ENCODE measurements at places on chromosomes 12 and 14.

GRCh38 chr12:109580684-109581333, 7.2 kb downstream of the MVK start:
- no peak for DNase-seq

DNA sequence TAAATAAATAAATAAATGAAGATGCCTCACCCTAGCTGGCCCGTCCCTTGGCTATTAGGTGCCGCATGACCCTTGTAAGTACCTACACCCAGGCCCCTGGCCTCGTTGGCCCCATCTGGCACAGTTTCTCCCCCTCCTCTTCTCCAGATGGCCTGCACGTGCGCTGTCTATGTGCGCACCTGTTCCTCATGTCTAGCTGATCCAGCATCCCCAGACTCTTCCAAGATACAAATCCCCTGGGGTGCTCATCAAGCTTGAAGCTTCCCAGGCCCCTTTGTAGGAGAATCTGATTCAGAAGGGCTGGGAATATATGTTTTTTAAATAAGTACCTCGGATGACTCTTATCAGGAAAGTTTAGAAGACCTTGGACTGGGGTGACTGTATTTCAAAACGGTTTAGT, 133.3 kb downstream of the CHST11 start:
- no peak for DNase-seq

GRCh38 chr12:85568395-85569103, 267.7 kb downstream of the RASSF9 start:
- no peak for DNase-seq

DNA sequence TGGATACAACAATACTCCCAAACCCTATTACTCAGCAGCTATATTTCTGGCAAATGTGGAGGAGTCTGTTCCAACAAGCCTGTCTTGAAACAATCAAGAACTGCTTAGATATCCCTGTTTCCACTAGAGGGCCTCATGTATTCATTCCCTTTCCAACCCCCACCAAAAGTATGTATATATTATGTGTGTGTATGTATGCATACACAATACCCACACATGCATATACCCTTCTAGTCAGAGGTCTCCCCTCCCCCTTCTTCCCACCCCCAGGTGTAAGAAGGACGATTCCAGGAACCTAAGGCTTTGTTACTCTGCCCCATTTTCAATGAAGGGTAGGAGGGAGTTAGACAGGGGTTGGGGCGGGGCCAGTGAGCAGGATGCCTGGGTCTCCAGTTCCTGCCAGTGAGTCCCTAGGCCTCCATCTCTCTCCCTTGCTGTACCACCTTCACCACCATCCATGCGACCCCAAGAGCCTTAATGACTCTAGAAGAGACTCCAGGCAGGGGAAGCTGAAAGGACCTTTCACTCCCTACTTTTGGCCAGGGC, at the start of gene DGKA:
TSS of gene DGKA (plus strand) at position 392 of the 546 bp plus-strand sequence. CDS start 5,342 bp downstream, outside the sequence.
- no peak for DNase-seq

DNA sequence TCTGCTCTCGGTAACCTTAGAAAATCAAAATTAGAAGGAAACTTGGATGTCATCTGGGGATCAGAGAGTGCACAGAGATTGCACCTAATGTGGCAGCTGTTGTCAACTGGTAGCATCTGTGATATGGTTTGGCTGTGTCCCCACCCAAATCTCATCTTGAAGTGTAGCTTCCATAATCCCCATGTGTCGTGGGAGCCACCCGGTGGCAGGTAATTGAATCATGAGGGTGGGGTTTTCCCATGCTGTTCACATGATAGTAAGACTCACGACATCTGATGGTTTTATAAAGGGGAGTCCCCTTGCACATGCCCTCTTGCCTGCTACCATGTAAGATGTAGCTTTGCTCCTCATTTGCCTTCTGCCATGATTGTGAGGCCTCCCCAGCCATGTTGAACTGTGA, 127.7 kb upstream of the SRRM4 start:
- no peak for DNase-seq

- no peak for DNase-seq
Measured at GRCh38 chr12:44972746-44973421, 78.0 kb downstream of the DBX2 start.

GRCh38 chr14:69673578-69674305, 62.3 kb downstream of the SUSD6 start:
- no peak for DNase-seq

DNA sequence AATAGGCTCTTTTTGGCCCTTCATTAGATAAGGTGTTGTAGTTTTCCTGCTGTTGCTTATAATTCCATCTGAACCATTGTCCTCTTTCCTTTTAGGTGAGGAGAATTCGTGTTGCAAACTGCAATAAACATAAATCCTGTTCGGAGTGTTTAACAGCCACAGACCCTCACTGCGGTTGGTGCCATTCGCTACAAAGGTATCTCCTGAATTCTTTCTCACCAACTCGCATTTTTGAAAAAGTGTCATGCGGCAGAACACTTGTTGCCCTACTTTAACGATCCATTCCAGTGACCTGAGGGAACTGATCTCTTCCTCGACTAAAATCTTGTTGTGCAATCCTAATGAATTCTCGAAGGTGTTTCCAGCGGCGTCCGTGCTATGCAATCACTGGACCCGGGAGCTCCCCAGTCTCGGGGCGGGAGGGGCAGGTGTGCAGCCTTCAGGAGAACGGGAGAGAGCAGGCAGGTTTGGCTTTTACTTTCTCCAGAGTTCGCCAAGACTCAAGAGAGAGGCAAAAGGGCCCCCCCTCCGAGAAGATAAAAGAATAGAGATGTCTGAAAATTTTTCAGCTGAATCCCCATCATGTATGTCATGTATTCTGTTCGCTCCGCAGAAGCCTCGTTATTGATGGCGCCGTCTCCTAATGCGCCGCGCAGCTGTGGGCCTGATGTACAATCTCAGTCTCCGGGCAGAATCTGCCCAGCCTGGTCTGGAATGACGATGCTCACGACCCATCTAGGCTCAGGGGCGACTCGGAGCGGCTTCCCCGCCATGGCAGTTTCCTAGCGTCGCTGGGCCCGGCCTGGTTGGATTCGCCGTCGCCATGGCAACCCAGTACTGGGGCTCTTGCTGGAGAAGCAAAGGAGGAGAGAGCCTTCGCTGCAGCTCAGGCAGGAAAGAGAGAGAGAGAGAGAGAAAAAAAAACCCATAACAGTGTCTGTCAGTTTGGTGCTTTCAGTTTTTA, 38.2 kb downstream of the PLXNC1 start:
- DNase-seq = no peak

- no peak for DNase-seq
Measured at GRCh38 chr14:69152181-69152901, 578 bp downstream of the DCAF5 start.

DNA sequence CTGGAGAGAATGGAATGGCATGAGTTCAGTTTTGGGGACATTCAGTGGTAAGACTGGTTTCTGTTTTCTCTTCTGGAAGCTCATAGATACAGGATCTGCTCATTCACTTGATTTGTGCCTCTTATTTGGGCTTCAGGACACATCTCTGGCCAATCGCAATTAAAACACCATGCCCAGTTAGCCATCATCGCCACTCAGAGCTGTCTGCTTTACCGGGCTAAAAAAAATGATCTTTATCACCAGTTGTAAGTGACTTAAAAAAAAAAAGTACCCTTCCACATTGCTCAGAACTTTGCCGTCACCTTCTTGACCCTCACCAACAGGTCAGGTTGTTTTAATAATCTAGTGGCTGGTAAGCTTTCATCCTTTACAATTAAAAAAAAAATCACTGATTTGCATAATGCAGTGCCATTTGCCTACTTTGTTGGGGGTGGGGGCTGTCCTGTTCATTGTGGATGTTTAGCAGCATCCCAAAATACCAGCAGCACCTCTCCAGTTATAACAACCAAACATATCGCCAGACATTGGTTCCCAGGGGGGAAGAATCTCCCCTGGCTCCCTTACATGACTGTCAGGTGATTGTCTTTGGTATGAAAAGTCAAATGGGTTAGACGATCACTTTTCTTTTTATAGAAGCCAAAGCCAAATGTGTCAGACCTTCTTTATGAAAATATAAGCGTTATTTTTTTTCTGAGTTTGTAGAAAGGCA, 150.1 kb downstream of the PRKCH start:
- DNase-seq = no peak

GRCh38 chr12:16350682-16351081, 3.2 kb downstream of the MGST1 start:
- DNase-seq = no peak

DNA sequence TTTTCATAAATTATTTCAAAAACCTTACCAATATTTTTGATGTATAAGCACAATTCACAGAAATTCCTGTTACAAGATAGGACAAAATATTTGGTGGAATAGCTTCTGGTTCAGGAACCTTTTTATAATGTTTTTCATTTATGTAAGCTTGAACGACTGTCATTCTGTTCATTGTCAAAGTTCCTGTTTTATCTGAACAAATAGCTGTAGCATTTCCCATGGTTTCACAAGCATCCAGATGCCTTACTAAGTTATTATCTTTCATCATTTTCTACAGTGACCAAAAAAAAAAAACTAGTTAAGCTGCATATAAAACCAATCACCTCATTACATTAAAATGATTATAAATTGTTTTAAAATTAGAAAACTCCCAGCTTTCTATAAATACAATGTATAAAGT, 87.1 kb downstream of the ATP2B1 start:
- DNase-seq = no peak

DNA sequence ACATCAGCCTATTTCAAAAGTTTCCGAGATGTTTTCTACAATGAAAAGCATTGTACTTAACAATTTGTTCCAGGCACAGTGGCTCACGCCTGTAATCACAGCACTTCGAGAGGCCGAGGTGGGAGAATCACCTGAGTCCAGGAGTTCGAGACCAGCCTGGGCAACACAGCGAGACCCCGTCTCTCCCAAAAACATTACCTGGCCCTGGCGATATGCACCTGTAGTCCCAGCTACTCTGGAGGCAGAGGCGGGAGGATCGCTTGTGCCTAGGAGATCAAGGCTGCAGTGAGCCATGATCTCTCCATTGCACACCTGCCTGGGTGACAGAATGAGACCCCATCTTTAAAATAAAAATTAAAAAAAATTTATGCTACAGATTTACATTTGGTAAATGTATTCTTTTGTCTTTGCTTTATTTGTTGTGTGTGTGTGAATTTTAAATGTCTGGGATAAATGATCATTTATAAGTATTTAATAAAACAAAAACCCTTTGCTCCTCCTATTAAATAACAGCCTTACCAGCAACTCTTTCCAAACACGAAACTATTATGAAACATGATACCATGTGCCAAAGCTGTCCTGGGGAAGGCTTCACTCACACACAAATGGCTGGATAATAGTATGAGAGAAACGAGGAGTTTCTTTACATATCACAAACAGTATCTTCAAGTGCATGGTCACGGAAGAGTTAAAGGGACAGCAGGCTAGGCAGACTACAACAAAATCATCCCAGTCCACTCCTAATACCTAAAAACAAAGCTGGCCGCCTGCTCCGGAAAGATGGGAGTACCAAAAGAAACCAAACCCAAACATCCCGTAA, 1.1 kb downstream of the ATXN3 start:
- no peak for DNase-seq

DNA sequence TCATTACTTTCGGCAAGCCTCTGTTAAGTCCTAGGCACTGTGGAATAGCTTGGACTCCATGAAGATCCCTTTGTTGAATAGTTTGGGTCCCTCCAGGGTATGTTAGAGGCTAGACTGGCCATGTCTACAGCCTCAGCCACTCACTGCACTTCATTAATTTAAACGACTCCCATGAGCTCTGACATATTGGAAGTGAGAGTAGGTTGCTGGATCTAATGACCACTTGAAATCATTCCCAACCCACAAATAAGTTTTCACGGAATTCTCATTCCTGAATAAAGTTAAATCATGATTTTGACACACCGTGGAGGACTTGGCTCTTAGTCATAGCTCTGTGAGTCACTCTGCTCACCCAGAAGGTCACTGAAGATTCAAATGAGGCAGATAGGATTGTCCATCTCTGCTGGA, 21.4 kb upstream of the APPL2 start:
- DNase-seq = no peak

DNA sequence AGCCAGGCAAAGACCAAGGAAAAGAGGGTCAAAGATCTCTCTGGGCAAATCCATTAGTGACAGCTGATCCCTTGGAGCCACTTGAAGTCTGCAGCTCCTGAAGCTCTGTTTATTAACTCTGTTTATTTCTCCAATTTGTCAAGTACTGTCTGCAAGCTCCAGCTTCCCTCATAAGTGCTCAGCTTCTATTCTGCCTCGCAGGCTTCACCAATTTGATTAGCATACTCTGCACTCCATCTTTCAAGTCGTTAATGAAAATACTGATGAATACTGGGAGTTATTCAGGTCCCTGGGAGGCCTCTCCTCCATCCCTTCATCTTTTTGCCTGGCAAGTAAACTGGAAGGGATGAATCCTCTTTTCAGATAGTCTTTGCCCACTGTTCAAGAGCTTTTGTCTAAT, 54.3 kb downstream of the TTC9 start:
- no peak for DNase-seq

DNA sequence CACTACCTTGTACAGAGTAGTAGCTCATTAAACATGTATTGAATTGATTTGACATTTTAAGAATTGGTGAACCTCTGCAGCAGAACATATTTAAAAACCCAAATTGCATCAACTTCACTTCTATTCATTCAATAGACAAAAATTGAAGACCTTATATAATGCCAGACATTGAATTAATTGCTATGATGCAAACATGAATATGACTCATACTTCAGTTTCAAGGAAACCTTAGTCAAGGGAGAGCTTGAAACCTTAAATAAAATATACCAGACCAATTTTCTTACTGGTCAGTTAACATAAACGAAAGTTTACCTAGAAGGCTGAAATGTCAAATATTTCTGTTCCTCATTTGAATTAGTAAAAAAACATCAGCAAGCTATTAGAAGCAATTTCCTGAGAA, 5.0 kb upstream of the MGAT4C start:
- DNase-seq = no peak

- no peak for DNase-seq
Measured at GRCh38 chr14:94773061-94773648, 3.2 kb upstream of the GSC start.

DNA sequence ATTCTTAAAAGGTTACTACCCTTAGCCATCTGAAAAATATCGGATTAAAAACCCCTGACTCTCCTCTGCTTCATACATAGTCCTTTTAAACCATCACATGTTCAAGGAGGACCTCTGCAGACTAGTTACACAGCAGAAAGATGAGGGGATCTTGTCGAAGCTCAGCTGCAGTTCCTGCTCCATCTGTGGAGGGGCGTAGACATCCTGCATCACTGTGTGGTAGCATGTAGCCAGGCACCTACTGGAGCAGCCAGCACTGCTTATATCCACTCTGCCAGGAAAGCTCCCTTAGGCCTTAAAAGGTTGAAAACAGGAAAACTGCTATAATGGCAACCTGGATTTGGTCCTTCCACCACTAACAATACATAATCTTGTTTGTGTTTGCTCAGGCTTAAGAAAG, 57.6 kb upstream of the STRN3 start:
- DNase-seq = no peak
